ENCODE measurements at places on chromosomes 5 and 9. TPM values are rescaled to one million over a fixed set of nuclear protein-coding genes. Genes with fewer than 3 reads are reported as not detected.

DNA sequence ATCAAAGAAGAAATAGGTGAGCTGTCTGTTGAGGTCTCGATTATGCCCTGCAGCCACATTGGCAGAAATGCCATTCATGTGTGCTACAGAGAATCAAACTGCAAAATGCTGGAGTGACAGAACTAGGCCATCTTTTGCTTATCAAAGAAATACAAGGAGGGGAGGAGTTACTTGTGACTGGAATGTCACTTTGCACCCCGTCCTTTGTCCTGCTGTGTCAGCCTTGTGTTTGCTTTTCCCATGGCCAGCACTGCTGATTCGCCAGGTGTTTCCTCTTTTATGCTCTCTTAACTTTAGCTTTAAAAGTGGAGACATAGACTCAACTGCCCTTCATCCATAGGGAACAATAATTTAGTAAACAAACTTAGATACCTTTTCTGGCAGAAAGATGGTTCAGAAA lies 54.3 kb downstream of the SLC46A2 start:
- DNase-seq, result no peak

DNA sequence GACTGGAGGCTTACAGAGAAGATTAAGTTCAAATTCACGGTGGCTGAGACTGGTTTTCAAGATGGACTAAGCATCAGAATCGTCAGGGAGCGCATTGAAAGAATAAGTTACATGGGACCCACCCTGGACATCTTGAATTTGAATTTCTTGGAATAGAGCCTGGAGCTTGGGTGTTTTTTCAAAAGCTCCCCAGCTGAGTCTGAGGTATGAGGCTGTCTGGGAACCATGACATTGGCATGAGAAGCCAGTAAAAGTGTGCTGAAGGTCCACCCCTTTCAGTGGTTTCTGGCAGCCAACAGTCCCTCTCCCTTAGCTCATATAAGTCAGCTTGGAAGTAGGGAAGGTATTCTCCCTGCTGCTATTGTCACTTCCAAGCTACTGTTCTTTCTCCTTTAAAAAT lies 97.8 kb downstream of the MAST4 start:
- DNase-seq, result no peak

DNA sequence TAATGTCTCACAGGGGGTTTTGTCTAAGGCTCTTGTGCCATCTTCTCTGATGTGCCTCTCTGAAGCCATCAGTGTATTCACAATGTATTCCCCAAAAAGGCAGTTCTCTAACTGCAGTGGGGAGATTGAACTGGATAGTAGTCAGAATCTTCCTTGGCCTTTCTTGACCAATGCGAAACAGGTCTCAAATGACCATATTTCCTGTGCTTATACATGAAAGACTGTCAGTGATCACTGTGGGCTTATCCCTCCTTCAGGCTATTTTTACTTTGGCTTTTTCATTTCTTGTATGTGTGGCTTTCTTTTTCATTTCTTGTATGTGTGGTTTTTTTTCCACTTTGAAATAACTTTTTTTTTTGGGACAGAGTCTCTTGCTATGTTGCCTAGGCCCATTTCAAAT lies 19.7 kb downstream of the HMGXB3 start:
- no peak for DNase-seq

- DNase-seq, result no peak
Measured at GRCh38 chr5:60178101-60178500, 284.6 kb upstream of the PDE4D start.

GRCh38 chr5:169024421-169024820 lies 276.5 kb downstream of the SLIT3 start:
- DNase-seq, result no peak

DNA sequence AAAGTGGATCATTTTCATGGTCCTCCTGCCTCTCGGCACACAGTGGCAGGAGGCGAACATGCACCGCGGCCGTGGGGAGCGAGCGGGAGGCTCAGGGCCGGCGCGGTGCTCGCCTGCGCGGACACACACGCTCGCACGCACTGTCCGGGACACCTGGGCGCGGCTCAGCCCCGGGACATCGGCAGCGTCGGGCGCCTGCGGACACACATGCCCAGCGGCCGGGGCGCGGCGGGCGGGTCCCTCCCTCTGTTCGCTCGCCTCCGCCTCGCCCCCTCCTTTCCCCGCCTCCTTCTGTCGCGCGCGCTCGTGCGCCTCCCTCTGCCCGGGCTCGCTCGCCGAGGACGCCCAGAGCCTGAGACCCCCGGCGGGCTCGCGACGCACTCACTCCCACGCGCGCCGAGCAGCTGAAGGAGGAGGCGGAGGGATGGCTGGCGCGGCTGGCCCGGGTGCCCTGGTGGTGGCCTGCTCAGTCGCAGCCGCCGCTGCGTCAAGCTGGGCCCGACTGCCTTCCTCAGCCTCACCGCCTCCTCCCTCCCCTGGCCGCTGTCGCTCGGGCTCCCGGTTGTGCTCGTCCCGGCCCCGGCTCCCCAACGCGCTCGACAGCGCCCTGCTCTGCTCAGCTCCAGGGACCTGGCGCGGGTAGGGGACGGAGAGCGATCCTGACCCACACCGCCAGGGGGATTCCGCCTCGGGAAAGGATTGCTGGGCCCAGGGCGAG lies at the start of gene FRMD3:
Gene FRMD3, minus strand, starts transcription at position 230 of the 718 bp plus-strand sequence. Its CDS starts 170 bp downstream, at position 60.
- DNase-seq, result peak; percentile 55

GRCh38 chr5:97735209-97735608 lies 552.2 kb upstream of the RIOK2 start:
- no peak for DNase-seq

Gene FAM193B
- 126 TPM for total RNA-seq

Gene SAXO1
- 0.43 TPM for total RNA-seq

Gene PURA
- total RNA-seq, result 8.5 TPM

Gene CCL27
- 0.84 TPM for total RNA-seq

Gene SOX30
- total RNA-seq, result not detected

Gene OCLN
- 36.1 TPM for total RNA-seq

Gene C8G
- 1.5 TPM for total RNA-seq

Gene SNCAIP
- total RNA-seq, result 113 TPM
